Neural progenitor cell (in vitro differentiated cells): ENCODE measurements at places on chromosomes 12 and 14.

GRCh38 chr12:100345020-100345767 is 11.7 kb upstream of the SLC17A8 start:
- DNase-seq, result no peak

- no peak for DNase-seq
These were observed 79.0 kb downstream of the WDR20 start for GRCh38 chr14:102218688-102219087.

GRCh38 chr12:5022025-5022424 is 21.7 kb upstream of the KCNA5 start:
- DNase-seq, result no peak

GRCh38 chr12:126219654-126220279 is 1154.5 kb downstream of the AACS start:
- DNase-seq, result no peak

- DNase-seq, result peak; percentile 55
These were observed 3.3 kb downstream of the FBXL14 start for GRCh38 chr12:1591034-1591433.

- no peak for DNase-seq
These were observed 22.1 kb downstream of the CCDC85C start for GRCh38 chr14:99581938-99582337.

DNA sequence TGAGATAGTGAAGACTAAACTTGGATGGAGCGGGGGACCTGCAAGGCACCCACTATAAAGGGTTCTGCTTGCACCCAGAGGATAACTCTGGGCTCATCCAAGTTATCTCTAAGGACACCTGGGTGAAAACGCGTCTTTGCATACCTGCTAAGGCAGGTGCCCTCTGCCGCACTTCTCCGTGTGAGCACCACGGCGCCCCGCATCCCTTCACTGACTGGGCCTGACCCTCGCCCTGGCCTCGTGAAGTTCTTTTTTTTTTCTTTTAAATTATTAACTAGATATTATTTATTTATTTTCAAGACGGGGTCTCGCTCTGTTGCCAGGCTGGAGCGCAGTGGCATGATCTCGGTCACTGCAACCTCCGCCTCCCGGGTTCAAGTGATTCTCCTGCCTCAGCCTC is 20.0 kb upstream of the APOF start:
- no peak for DNase-seq

DNA sequence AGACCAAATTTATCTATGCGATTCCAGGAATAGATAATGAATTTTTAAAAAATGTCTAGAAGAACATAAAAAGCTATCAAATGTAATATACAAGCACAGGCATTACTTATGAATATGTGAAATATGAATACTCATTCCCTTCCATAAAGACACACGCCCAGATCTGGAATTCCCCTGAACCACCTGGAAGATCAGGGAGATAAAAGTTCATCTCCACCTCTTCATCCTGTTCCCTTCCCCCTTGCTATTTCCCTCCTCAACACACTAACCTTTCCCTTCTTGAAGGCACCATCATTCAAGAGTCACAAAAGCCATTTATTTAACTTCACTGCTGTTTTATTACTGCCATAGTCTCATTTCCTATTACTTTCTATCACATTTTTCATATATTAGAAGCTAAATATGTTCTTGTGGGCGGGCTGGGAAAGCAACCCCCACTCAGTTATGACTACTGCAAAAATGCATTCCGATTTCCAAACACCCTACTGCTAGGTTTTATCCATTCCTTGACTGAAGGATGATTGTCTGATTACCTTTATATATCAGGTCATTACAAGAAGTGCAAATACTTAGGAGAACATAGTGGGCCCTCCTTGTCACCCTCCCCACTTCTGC is 16.1 kb downstream of the FGD6 start:
- DNase-seq, result no peak

GRCh38 chr12:43237238-43237879 is 314.6 kb downstream of the ADAMTS20 start:
- DNase-seq, result no peak

GRCh38 chr12:6644903-6645302 is 2.3 kb downstream of the ACRBP start:
- peak; percentile 57 for DNase-seq

GRCh38 chr12:99146730-99147129 is 500.8 kb upstream of the GARIN6 start:
- no peak for DNase-seq

- no peak for DNase-seq
These were observed 6.6 kb upstream of the PLEKHG7 start for GRCh38 chr12:92696216-92696615.

- no peak for DNase-seq
These were observed 290.0 kb upstream of the NOVA1 start for GRCh38 chr14:26887847-26888246.

DNA sequence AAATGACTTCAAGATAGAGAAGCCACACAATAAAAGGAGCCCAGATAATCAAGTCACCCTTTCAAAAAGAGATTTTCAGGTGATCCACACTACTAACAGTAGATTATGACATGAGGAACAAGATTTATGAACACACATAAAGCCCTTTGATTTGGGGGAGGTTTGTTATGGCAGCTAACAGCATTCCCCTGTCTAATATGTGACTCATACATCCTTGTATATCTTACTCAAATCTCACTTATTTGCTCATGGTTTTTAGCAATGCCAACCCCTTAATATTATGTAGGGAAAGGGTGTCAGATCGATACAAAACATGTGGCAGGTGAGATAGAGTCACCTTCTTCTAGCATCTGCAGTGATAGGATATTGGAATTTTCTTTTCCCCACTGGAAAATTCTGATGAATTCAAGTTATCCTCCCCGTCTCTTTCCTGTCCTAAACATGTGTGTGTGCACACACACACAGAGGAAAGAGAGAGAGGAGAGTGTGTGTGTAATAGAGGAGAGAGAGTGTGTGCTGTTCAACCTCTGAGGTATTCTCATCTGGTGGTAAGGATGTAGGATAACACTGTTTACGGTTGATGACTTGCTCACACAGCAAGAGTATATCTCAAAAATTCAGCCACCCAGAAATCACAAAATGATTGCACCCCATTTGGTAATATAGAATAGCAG is 319.9 kb downstream of the KCNC2 start:
- DNase-seq, result no peak

GRCh38 chr12:10068644-10069043 is 30.1 kb downstream of the CLEC1A start:
- DNase-seq, result no peak

DNA sequence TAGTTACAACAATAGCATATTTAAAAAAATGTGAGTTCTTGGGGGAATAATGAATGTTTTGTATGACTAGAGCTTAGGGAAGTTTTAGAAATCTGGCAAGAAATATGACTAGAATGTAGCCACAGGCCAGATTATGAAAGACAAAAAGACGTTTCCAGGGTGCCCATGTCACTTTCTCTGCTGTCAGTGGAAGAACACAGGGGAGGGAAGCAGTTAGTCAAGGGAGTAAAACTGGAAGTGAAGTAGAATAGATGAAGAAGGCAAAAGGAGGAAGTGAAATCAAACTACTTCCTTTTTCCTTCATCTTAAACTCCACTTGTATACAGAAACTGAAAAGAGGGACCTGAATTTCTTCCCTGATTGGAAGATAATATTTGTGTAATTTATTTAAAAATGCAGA is 81.2 kb upstream of the ATP2B1 start:
- DNase-seq, result no peak

DNA sequence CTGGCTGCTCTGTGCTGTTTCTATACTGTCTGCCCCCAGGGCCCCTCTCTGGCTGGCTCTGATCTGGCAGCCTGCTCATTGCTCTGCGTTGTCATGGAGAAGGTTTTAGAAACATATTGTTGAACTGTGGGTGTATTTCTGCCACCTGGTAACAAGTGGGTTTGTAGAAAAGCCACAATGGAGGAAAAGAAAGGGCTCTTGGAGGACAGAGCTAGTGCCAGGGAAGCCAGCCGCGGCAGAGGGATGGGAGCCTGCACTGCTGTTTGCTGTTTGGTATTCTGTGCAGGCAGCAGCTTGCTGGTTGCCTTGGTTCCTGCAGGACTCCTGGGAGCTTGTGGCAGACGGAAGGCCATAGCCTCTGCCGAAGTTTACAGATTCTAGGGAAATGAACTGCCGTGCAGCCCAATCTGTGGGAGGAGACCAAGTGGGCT is 15.1 kb downstream of the CCDC177 start:
- peak; percentile 23 for DNase-seq

- no peak for DNase-seq
These were observed 7.8 kb downstream of the IRAK3 start for GRCh38 chr12:66196806-66197205.

- DNase-seq, result no peak
These were observed 35.1 kb downstream of the PCNX1 start for GRCh38 chr14:70942342-70942706.

GRCh38 chr14:100317912-100318808 is 5.0 kb upstream of the SLC25A47 start:
- peak; percentile 80 for DNase-seq

DNA sequence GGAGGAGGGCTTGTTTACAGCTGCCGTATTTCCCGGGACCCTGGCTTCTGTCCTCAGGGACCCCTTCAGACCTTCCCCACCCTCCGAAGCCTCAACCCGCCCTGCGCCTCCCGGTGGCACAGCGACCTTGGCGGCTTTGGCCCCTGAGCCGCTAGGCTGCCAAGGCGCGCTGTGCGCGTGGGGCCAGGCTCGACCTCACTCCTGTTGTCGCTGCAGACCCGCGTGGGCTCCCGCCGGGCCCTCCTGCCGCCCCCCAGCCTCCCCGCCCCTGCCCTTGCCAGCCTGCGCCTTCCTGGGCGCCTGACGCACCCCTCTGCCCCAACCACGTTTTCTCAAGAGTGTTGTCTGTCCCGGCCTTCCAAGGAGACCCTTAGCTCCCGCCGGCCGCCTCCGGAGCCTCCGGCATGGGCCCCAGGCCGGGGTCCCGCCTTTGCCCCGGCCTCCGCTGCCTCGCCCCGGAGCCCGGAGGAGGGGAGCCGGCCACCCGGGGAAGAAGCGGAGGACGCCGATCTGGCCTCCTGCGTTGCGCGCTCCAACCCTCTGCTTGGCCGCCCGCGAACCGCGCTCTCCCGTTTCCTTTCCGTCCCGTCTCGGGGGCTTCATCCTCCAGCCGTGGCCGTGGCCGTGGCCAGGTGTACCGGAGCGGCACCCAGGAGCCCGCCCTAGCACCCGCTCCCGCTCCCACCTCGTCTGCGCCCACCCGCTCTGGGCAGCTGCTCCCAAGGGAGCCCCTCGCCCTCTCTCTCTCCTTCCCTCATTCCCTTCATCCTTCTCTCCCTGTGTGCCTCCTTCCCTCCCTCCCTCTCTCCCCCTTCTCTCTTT is 19.9 kb downstream of the PPP2R5C start:
- DNase-seq, result peak; percentile 36

DNA sequence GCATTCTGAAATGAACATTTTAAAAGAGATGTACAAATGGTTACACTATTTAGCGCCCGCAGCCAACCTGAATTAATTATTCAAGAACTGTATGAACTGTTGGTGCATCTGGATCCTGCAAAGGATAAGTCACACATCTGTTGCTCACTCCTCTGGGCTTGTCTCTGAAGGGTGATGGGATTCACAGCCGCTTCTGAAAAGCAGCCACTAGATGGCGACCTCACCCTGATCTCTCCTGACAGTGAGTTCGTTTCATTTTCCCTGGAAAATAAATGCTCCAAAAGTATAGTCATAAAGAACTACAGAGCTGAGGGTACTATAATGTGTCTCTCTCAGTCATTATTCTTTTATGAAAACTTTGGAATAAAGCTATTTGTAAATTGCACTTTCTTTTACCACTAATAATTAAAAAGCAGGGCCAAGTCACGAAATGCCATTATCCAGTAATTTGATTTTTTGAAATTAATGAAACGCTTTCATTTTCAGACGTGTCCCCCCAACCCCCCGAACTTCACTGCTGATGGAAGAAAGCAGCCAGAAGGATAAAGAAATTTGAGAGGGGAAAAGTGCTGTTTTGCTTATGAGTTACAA is 789.6 kb downstream of the NRXN3 start:
- DNase-seq, result peak; percentile 79

- DNase-seq, result no peak
These were observed 13.0 kb upstream of the NUP107 start for GRCh38 chr12:68673788-68674187.

DNA sequence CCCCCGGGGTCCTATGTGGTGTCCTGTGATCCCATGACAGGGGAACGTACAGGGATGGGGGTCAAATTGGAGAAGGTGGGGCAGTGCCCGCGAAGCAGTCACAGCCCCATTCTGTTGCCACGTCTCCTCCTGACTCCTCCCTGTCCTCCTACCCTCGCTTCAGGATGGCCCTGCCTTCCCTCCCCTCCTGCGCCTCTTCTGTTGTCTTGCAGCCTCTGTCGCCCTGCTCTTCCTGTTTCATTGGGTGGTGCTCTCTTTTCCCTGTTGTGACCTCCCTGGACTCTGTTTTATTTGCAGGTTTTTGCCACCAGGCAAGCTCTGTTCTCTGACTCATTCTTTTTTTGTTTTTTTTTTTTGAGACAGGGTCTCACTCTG is 18.7 kb downstream of the CABP1 start:
- DNase-seq, result no peak
